ENCODE measurements at places on chromosomes 13 and 19. TPM values are rescaled to one million over a fixed set of nuclear protein-coding genes. Genes with fewer than 3 reads are reported as not detected.

The AMH gene
- total RNA-seq = 0.81 TPM

The ZNF730 gene
- not detected for total RNA-seq

GRCh38 chr19:28021259-28022185 lies 1191.4 kb downstream of the UQCRFS1 start:
- no peak for DNase-seq

The KMT2B gene
- total RNA-seq = 18.1 TPM

GRCh38 chr13:28140433-28141125 lies 2.2 kb downstream of the PAN3 start:
- DNase-seq = no peak

The KLK3 gene
- not detected for total RNA-seq

DNA sequence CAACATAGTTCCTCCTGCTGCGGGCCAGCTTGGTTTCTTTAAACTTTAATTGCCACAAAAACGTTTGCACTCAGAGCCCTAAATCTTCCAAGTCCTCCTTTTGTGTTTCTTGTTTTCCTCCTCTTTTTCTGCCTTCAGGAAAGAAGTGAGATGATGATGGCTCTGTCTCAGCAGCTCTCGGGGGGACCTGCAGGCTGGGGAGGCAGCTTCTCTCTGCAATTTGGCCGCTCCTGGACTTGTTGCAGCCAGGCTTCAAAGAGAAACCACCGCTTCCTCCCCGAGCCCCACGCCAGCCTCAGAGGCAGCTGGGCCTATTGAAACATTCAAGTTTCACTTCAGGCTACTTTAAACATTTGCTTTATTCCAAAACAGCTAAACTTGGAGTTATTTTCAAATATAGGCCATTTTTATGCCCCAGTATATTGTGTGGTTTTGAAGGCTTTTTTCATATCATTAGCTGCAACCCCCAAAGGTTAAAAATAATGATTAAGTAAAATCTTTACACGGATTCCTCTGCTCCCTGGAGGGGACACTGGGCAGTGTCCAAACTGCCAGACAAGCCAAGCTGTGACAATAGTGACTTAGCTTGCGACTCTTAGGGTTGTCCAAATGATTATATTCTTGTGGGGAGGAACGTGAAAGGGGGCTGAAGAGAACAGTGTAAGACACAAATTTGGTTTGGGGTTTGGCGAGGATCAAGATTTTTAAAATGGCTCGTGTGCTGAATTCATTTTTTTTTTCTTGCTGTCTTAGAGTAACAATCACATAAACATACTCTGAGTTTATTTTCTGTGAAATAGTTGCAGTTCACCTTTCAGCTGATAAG lies 330.8 kb downstream of the DLEU7 start:
- peak; percentile 73 for DNase-seq

The ELANE gene
- not detected for total RNA-seq

Data from heart left ventricle (tissue), 16 donors.